ENCODE measurements at places on chromosomes 11 and 22.

DNA sequence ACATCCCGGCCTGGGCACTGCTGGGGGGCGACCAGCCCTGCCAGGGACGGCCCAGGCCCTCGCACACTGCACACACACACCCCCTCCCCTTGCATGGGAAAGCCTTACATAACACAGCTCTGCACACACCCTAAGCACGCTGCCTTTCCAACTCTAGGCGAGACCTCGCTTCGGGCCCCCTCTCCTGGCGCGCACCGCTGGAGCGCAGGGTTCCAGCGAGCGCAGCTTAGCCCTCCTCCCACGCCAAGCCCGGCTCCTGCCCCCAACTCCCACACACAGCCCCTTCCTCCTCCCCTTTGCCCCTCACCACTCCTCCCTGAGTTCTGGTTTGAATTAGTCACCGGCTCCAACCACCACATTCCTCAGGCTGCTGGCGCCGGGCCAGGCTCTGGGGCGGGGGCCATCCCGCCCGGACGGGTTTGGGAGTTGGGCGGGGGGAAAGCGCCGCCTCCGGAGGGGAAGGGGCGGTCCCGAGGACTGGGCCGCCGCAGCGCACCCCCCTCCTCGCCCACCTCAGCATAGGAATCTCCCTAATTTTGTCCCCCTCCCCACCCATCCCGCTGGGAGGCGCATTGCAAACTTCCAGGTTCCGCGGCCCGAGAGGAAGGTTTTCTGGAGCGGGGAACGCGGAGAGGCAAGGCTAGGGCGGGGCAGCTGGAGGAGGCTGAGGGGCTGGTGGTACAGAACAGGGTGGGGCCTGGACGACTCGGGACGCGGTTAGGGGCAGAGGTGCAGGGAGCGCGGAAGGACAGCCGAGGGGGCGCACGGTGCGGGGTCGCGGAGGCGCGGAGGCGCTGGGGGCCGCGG is 966 bp downstream of the AHNAK start:
- DNase-seq = peak; percentile 47

- DNase-seq = no peak
Measured at GRCh38 chr22:49482811-49483210, 344.9 kb downstream of the BRD1 start.

DNA sequence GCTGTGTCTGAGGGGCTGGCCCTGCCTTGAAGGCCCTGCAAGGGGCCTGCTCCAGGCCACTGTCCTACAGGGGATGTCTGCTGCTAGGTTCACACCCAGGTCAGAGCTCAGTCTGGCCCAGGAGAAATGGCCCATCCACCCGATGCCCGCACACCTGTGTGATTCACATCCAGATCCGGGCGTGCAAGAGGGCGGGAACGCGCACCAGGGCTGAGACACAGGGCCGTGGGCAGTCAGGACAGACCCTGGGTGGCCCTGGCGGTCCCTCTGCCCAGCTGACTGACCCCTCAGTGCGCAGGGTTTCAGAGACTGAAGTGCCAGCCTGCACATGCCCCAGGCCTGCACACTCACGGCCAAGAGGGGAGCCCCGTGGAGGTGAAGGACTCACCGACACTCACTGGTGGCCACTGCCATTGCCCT is 7.4 kb downstream of the TOLLIP start:
- no peak for DNase-seq

- DNase-seq = no peak
Measured at GRCh38 chr11:88377144-88377543, 39.6 kb upstream of the CTSC start.

GRCh38 chr11:34997952-34998528 is 81.6 kb downstream of the PDHX start:
- no peak for DNase-seq

DNA sequence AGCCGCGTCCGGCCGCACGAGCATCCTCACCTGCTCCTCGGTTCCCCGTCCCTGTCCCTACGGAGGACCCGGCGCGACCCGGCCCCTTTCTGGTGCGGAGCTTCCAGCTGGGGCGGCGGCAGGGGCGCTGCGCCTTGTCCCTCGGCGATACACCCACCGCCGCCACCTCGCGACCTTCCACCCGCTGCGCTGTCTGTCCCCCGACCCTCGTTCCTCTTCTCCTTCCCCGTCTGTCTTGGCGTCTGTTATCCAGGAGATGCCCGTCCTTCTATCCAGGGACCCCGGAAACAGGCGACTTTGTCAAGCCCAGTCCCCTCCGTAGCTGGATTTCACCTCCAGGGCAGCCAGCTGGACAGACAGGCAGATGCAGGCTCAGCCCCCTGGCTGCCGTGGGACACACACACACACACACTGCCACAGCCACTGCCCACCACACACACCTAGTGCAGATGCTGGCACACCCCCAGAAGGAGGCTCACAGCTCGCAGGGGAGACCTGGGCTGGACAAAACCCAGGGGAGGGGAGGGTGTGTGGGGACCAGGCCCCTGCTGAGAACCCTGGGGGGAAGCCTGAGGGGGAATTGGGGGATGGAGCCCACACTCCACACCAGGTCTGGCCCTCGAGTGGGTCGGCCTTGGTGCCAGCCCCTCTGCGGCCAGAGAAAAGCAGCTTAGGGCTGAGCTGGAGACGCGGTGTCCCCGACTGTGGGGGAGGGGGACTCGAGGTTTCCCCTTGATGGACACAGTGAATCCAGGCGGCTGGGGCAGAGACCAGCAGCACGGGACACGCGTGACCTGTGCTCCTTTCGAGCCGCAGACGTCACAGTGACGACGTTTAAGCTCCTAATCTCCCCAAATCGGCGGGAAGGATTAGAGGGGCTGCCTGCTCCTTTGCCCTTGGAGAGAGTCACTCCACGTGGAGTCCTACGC is 788 bp downstream of the DRD4 start:
- DNase-seq = no peak

GRCh38 chr11:100316952-100317351 is 370.1 kb upstream of the ARHGAP42 start:
- no peak for DNase-seq

DNA sequence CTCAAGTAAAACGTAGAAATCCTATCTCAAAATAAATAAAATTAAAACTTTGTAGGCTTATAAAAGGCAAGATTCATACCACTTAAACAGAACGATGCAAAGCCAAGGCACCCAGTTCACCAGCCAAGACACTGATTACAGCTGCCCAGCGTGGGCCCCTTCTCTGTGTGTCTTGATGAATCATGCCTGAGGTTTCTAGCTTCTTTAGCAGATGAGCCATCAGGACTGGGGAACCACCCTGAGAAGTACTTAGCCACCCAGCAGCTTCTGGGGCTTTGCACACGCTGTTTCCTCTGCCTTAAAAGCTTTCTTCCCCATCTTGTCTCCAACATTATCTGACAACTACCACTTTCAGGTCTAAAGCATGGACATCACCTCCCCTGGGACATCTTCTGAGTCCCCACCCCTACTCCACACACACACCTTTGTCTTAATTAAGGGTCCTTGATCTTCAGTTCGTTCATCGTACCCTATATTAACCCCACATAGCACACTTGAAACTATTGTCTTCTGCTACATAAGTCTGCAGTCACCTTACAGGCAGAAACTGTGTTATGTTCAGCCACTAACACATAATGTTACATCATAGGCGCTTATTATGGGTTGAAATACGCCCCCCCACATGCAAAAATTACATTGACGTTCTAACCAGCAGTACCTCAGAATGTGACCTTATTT is 8.7 kb upstream of the LAYN start:
- no peak for DNase-seq

GRCh38 chr11:122572592-122572991 is 82.9 kb upstream of the UBASH3B start:
- no peak for DNase-seq

DNA sequence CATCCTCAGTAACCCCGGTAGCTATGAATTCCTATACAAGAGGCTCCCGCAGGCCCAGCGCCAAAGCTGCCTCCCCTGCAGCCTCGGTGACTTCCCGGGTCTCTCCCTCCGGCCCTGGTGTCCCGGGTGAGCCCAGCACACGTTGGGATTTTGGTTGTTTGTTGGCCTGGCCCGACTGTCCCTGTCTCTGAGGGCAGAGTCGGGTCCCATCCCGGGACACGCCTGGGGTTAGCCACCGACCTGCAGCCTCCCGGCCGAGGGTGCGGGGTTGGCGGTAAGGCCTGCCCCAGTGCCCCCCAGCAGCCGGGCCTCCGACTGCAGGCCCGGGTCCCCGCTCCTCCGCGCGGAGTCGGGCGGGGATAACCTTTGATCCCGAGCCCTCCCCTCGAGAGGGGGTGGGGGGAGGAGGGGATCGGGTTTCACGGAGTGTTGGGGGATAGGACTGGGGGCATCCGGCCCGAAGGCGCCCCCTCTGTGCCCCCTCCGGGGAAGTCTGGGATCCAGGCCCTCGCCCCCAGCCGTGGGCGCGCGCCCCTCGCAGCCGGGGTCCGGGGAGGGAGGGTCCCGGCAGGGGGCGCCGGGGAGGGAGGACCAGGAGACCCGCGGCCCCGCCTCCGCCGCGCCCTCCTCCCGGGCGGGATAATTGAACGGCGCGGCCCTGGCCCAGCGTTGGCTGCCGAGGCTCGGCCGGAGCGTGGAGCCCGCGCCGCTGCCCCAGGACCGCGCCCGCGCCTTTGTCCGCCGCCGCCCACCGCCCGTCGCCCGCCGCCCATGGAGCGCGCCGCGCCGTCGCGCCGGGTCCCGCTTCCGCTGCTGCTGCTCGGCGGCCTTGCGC is at the start of gene FBLN1:
Gene FBLN1 (plus strand): TSS at position 669 of the 835 bp plus-strand sequence. CDS start 103 bp downstream, at position 772.
- DNase-seq = no peak

GRCh38 chr11:84339796-84340195 is 1053.6 kb upstream of the CCDC90B start:
- no peak for DNase-seq

GRCh38 chr22:19402642-19403191 is 28.8 kb downstream of the HIRA start:
- DNase-seq = no peak

DNA sequence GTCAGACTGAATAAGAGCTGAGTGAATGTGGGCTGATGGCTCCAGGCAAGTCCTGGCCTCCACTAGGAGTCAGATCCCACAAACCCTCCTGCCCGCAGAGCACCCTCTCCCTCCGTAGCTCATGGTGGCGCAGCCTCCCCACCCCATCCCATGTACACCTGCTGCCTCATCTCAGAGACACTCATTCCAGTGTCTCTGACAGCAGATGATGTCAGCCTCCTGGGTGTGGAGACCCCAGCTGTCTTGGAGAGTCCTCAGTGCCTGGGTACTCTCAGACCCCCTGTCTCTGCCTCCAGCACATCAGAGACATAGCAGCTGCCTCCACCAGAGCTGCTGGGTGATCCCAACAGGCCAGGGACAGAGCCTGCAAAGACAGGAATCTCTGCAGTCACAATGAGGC is 9.5 kb downstream of the IGLL5 start:
- DNase-seq = no peak

DNA sequence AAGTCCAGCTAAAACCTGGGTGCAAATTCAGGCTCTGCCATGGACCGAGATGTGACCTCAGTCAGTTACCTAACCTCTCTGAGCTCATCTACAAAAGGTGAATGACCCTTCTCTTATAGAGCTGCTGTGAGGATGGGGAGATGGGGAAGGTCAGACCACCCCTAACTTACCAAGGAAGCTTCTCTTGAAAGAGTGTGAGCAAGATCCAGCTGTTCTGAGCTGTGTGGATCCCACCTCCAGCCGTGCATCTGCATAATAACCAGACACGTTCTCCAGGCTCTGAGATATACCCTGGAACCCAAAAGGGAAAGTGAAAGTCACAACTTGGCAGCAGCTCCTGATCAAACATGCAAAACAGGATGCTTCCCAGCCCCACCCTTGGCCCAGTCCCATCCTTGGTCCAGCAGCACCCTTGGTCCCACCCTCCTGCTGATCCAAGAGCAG is at the start of gene APOL3:
Gene APOL3 (minus strand): TSS at position 257 of the 444 bp plus-strand sequence. CDS start 11,700 bp downstream, outside the sequence.
- DNase-seq = peak; percentile 33

DNA sequence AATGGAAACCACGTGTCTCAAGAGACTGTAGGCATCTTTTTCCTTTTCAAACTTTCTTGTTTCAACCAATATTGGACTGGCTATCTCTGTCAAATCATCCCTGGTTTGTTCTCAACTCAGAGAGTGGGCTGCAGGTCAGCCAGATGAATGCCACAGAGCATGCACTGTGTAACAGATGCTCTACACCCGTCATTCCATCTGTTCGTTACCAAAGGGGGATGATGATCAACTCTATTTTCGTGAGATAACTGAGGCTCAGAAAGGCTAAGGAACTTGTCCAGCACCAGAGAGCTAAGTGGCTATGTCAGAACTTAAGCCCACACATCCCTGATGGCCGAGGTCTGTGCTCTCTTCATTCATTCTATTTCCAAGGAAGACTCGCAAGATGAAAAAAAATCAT is 42.1 kb downstream of the SLC1A2 start:
- no peak for DNase-seq
